Ovary (tissue), 10 donors: ENCODE measurements at places on chromosomes 6 and 20.
A peak's percentile ranks its signal among the peaks of the same experiment; 100 is the strongest.

GRCh38 chr20:61449916-61450315 lies 197.9 kb downstream of the CDH4 start:
- no peak for DNase-seq

DNA sequence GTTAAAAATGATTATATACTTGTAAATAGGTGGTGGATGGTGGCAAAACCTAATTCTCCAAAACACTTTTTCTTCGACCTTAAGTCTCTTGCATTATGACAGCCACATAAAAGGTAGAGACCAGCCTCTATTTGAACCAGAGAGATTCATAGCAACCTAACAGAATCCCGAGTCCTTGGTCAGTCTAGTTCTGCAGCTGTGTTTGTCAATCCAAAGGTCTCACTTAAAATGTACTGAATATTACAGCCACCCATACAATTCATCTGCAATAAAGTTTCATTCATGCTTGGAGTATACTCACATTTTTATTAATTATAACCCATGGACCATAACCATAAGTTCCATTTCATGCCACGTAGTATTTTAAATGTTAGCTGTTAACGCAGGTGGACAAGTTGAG lies 87.2 kb downstream of the EPM2A start:
- no peak for DNase-seq

GRCh38 chr6:109194880-109195279 lies 99.6 kb downstream of the CEP57L1 start:
- DNase-seq, result no peak

GRCh38 chr6:105793130-105793529 lies 293.0 kb upstream of the PRDM1 start:
- DNase-seq, result no peak

DNA sequence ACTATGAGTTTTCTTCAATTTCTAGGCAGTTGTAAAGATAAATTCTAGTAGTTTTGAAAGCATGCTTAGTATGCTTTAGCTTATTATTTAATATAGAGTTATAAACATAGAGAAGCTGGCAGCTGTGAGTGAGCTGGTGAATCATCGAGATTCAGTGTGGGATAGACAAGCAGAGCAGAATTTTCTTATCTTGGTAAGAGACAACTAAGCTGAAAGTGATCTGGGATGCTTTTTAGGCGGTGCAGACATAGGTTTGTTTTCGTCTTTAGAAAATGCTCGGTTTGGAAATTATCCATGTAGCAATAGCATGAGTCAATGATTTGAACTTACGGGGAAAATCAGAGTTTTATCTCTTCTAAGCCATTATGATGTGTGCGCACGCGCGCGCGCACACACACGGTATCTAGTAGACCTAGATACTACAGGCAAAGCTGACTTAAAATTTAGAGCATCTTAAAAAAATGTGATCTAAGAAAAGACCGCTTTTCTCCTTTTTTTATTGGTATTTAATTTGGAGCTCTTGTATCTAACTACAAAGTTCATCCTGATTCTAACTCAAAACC lies 128.3 kb upstream of the MAP3K7 start:
- peak; percentile 51 for DNase-seq

DNA sequence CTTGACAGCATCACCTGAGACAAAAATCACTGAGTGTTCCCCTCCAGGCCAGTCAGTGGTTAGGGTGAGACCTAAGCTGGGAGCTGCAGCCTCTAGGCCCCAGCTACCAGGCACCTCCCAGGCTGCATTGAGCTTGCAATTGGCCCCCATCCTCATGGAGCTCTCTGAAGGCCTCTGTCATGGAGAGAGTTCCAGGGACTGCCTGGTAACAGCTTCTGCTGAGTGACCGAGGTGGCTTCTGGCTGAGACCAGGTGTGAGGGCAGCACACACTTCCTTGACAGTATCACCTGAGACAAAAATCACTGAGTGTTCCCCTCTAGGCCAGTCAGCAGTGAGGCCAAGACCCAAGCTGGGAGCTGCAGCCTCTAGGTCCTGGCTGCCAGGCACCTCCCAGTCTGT lies 283.0 kb downstream of the SMOC2 start:
- DNase-seq, result peak; percentile 7

DNA sequence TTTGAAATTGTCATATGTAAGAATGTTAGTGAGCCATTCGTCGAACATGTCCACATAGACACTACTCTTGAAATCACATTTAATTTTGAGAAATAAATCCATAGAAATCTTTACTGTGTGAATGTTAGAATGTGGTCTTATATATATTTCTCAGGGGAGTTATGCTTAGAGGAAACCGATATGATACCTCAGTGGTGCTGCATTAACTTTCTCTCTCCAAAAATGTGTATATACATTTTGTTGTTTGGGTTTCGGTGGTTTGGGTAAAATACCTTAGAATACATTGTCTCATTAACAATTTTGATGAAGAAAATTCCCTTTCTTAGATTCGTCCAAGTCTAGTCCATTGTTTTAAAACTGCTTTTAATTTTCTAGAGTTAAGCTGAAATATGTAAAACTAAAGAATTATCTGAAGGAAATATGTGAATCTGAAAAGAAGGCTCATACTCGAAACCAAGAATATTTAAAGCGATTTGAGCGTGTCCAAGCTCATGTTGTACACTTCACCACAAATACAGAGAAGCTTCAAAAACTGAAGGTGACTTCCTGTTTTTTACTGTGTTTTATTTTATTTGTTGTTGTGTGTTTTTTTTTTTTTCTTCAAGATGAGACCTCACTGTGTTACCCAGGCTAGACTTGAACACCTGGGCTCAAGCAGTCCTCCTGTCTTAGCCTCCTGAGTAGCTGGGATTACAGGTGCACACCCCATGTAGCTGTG lies 10.3 kb downstream of the KIZ start:
- no peak for DNase-seq

DNA sequence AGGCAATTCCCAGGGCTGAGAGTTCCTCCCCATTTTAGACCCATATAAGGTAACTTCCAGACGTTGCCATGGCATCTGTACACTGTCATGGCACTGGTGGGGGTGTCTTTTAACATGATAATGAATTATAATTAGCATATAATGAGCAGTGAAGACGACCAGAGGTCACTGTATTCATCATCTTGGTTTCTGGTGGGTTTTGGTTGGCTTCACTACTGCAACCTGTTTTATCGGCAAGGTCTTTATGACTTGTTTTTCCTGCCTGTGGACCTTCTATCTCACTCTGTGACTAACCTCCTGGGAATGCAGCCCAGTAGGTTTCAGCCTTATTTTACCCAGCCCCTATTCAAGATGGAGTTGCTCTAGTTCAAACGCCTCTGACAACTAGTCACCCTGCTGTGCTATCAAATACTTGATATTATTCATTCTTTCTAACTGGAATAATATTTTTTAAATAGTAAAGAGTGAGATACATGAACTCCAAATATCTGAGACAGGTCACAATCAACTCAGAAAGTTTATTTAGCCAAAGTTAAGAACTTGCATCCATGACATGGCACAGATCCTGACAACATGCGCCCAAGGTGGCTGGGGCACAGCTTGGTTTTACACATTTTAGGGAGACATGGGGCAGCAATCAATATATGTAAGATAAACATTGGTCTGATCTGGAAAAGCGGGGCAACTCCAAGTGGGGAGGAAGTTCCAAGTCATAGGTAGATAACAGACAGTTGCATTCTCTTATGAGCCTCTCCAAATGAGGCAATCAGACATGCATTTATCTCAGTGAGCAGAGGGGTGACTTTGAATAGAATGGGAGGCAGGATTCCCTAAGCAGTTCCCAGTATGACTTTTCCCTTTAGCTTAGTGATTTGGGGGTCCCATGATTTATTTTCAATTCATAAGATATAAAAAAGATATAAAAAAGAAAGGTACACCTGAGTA lies 1.2 kb upstream of the UFL1 start:
- DNase-seq, result no peak

GRCh38 chr6:112202639-112203341 lies 51.6 kb downstream of the LAMA4 start:
- no peak for DNase-seq

DNA sequence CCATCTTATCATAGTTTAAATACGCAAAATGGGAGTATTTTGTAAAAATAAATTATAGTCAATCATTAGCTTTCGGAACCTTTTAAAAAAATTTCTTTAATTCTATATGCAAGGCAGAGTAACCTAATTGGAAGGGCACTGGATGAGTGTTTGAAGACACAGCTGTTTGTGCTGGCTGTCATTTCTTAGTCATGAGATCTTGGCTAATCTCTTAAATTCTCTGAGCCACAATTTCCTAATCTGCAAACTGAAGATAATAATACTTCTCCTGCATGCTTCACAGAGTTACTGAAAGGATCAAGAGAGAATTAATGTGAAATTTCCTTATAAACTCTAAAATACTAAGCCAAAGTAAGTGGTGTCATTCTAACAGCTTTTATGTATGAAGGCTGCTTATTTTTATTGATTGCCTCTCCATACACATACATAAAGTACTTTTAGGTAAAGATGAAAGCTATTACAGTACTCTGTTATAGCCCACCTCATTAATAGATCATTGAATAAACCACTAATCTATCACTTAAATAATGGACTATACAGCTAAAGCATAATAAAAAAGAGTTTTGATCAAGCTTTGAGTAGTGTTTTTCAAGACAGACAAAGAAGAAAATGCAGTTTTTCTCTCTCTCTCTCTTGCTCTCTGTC lies 383.7 kb upstream of the IRAK1BP1 start:
- no peak for DNase-seq

DNA sequence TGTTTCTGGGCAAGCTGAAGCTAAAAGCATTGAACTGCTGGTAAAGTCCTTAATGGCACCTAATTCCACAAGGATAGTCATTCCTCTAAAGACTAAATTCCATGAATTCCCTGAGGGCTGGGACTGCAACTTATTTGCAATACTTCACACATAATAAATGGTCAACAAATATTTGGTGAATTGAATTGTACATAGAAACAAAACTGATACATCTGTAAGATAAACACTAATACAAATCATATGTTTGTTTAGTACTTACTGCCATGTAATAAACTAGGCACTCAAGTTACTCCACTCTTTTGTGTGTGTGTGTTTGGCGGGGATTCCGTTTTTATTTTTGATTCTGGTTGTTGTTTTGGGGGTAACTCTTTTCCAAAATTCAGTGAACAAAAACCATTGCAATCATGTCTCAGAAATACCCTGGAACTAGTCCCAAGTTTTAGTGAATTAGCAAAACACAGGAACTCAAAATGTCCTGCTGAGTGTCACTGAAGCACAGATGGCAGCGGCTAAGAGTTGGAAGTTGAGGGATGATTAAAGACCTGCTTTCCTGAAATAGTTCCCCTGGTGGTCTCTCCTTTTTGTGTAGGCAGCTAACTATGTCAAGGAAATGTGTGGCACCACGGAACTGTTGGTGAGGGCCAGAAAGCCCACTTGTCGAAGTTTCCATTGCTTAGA lies 74.8 kb upstream of the SNRPB2 start:
- no peak for DNase-seq

DNA sequence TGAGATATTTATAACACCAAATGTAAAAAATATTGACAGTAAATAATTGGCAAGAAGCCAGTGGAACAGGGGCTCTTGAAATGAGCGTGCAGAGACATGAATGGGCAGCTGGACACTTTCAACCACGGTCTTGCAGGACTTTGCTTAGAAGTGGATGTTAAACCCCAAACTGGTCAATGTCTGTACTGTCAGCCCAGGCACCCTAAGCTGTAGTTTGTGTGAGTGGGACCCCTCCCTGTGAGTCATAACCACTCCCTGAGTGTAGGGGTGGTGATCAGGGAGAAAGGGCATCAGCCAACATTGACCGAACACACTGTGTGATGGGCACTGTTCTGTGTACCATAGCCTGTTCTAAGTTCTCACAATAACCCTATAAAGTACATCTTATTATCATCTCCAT lies 108.6 kb downstream of the FIG4 start:
- DNase-seq, result no peak

DNA sequence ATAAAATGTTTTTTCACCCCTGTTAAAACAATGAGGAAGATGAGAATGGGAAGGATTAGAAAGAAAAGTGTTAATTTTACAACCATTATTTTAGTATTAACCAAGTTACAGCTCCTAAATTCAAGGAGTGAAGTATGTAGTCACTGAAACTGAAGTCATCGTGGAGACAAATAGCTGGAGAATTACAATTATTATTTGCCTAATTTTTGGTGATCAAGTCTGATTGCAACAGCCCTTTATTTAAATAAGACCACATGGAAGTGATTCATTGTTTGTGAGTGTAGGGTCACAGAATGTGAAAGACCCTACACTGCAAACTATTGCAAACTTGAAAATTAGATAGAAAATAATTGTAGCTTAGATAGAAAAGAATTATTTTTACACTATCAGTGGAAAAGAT lies 292.4 kb downstream of the CENPW start:
- DNase-seq, result no peak

GRCh38 chr6:29494131-29494530 lies 6.4 kb upstream of the MAS1L start:
- DNase-seq, result no peak

GRCh38 chr6:139882234-139882633 lies 507.8 kb upstream of the CITED2 start:
- no peak for DNase-seq

GRCh38 chr6:35600659-35601125 lies 88.0 kb upstream of the TULP1 start:
- DNase-seq, result no peak

GRCh38 chr6:73942592-73943186 lies 246.7 kb downstream of the CD109 start:
- DNase-seq, result no peak

GRCh38 chr6:44646355-44646754 lies 258.8 kb downstream of the CDC5L start:
- DNase-seq, result no peak

- DNase-seq, result no peak
Measured at GRCh38 chr6:55208478-55209458, 34.5 kb downstream of the HCRTR2 start.

- DNase-seq, result no peak
Measured at GRCh38 chr20:19897891-19898290, 119.3 kb upstream of the NAA20 start.
